ENCODE measurements at places on chromosomes 12 and 14. TPM values are rescaled to one million over a fixed set of nuclear protein-coding genes. Genes with fewer than 3 reads are reported as not detected.

DNA sequence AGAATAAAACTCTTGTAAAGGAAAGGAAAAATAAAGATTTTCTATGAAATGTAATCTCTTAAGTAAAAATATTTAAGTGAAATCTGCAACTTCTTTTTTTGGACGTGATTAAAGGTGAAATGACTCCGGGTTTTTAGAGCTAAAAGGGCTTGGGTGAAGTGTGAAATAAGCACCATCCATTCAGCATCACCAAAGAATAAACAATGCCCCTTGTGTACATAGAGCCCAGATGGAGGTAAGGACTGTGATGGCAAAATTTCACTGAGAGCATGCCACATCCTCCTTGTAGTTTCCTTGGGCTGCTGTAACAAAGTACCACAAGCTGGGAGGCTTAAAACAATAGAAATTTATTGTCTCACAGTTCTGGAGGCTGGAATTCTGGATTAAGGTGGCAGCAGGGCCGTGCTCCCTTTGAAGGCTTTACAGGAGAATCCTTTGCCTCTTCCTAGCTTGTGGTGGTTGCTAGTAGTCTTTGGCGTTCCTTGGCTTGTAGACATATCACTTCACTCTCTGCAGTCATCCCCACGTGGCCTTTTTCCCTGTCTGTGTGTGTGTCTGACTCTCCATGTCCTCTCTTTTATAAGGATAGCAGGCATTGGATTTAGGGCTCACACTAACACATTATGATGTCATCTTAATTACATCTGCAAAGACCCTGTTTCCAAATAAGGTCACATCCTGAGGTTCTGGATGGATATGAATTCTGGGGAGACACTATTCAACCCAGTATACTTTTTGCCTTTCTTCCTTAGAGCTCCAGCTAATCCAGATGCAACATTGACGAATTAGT lies 24.2 kb downstream of the ZNF664 start:
- no peak for DNase-seq

- no peak for DNase-seq
Observed at GRCh38 chr14:70872678-70873020, 34.6 kb upstream of the PCNX1 start.

GRCh38 chr12:109304485-109304884 lies 4.6 kb downstream of the FOXN4 start:
- DNase-seq, result no peak

GRCh38 chr14:43249591-43249990 lies 1257.5 kb downstream of the FSCB start:
- DNase-seq, result no peak

- no peak for DNase-seq
Observed at GRCh38 chr14:59847711-59848110, 22.9 kb downstream of the RTN1 start.

The DBX2 gene
- 0.13 TPM for polyA plus RNA-seq

The GLI1 gene
- 17.5 TPM for polyA plus RNA-seq

The LRP6 gene
- 33.9 TPM for polyA plus RNA-seq

The ENDOU gene
- polyA plus RNA-seq, result 0.37 TPM
